Activated naive CD4-positive, alpha-beta T cell (primary cell): ENCODE measurements at places on chromosomes 11 and 22.

DNA sequence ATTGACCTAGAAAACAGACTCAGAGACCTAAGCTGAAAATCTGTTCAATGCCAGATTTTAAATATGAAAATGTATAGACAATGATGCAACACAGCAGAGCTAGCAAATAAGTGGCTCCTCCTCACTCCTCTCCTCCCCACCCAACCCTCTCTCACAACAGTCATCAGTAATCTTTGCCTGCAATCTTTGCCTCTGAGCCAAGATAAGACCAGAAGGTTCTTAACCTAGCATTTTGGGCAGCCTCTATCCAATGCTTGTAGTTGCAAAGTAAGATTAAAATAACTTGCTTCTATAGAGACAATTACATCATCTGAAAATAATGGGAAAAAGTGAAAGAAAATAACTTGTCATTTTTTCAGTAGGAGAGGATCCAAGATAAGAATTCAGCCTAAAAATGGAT is 117.3 kb downstream of the PARVA start:
- DNase-seq, result no peak

- DNase-seq, result no peak
Measured at GRCh38 chr11:23755769-23756168, 741.1 kb upstream of the LUZP2 start.

DNA sequence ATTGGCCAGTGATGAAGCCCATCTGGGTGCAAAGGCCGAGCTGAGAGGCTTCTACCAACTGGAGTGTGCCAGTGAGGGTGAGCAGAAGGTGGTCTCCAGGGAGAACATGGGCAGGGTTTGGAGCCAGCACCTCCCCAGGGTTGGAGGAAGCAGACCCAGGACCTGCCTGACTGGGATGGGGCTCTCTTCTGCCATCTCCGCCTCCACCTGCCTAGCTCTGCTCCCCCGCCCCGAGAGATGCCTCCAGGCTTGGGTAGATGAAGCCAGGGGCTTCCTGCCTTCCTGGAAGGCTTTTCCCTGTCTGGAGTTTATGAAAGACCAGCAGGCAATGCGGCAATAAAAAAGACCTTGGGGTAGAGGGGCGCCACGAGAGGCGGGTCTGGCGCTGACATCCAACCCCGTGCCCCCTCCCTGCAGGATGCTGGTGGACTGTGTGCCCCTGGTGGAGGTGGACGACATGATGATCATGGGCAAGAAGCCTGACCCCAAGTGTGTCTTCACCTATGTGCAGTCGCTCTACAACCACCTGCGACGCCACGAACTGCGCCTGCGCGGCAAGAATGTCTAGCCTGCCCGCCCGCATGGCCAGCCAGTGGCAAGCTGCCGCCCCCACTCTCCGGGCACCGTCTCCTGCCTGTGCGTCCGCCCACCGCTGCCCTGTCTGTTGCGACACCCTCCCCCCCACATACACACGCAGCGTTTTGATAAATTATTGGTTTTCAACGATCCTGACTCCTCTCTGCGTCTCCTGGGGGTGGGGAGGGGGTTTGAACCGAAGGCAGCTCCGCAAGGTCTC is 3.3 kb downstream of the SELENOM start:
- DNase-seq, result no peak

- DNase-seq, result no peak
Measured at GRCh38 chr11:100010393-100010792, 676.7 kb upstream of the ARHGAP42 start.
